ENCODE measurements at places on chromosomes 4 and X.

- no peak for DNase-seq
These were observed 48.8 kb downstream of the SEPTIN11 start for GRCh38 chr4:76998251-76998901.

- no peak for DNase-seq
These were observed 803.6 kb upstream of the ADGRL3 start for GRCh38 chr4:60396341-60397049.

DNA sequence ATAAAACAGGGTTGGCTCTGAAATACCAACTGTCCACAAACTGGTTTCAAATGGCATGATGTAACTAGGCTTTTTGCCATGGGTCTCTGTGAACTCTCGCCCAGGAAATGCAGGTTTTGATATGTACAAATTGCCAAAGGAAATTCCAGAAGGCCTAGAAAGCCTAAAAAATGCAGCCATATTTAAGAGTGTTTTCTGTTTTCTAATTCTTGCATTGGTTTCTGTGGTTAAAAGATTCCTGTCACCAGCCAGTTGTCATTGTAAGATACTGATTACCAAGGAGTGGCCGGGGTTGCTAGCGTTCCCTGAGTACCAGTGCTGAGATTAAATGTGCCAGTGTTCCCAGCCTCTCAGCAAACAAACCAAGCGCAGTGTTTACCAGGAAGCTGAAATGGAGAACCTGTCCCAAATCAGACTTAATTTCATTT lies 53.9 kb upstream of the SORBS2 start:
- DNase-seq, result no peak

DNA sequence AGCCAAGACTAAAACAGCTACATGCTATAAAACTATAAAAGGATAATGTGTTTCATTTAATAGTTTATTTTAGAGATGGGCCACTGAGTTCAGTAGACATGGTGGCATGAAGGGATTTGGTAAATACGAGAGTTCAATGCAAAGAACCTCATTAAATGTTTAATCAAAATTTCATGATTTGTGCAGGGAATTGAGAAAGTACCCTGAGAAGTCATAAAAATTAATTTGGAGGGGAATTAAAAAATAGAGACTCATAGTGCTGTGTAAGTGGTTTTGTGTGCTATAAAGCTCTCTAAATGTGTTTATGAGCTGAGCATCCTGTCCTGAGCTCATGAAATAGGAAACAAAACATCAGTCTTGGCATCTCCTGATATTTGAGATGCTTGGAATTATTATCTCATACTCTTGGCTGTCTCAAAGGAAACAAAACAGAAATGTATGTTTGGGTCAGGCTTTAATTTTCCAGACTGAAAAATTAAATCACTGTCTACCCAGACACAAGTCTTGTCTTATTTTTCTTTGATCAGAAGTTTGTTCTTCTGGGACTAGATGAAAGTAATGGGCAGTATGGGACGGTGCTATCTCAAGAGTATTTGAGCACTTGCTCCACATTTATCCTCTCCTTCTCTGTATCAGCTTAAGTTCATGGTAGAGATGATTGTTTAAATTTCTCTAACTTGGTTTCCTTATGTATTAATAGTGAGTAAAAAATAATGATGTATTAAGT lies 38.0 kb upstream of the EMCN start:
- no peak for DNase-seq
